Chondrocyte (in vitro differentiated cells): ENCODE measurements at places on chromosomes 7 and 10.

GRCh38 chr10:120161111-120161510 lies 268.6 kb downstream of the SEC23IP start:
- no peak for DNase-seq
- no peaks in the 10 kb centered on the region for H3K4me1 ChIP-seq
- no peak overlapping the region for H3K27ac ChIP-seq
- no peaks in the 10 kb centered on the region for H3K36me3 ChIP-seq
- H3K4me3 ChIP-seq, result no peak overlapping the region

DNA sequence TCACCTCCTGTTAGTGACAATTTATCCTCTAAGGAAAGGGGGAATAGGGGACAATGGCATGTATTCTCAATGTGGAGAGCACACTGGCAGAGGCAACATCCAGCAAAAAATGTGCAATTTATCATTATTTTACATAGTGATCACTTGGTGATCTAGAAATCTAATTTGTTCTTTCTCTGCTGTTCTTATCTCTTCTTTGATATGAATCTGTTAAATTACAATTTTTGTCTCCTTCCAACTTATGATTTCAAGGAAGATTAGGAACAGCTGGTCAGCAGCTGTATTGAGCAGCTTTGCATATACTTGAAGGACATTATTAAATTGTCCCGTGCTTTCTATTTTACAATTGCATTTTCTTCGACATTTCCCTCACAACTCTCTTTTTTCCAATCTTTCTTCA lies 213.1 kb downstream of the MAGI2 start:
- no peaks in the 10 kb centered on the region for H3K36me3 ChIP-seq
- H3K27ac ChIP-seq, result no peak overlapping the region
- peaks cover 10% of the 10 kb centered on the region for H3K4me1 ChIP-seq
- no peak for DNase-seq
- H3K27me3 ChIP-seq, result peaks cover 4% of the 10 kb centered on the region

DNA sequence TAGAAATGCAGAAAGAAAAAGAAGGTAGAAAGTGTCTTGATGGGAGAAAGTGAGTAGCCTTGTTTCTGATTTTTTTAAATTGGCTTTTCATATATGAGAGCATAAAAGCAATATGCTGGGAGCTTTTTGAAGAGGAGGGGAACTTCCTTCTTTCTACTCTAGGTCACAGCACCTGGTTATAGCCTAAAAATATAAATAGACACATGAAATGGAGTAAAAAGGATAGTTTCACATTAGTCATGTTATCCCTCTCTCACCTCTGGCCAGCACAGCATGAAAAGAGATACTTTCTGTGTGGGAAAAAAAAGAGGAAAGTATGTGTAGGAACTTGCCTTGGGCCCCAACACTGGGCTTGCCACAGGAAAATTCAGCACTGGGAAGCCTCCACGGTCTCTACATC lies 292.2 kb upstream of the ZWINT start:
- H3K4me1 ChIP-seq, result no peaks in the 10 kb centered on the region
- no peaks in the 10 kb centered on the region for H3K27me3 ChIP-seq
- H3K4me3 ChIP-seq, result no peak overlapping the region
- H3K36me3 ChIP-seq, result peaks cover 2% of the 10 kb centered on the region
- DNase-seq, result no peak

- H3K4me3 ChIP-seq, result no peak overlapping the region
- peaks cover 51% of the 10 kb centered on the region for H3K27me3 ChIP-seq
- DNase-seq, result no peak
- no peak overlapping the region for H3K27ac ChIP-seq
- no peaks in the 10 kb centered on the region for H3K36me3 ChIP-seq
Observed at GRCh38 chr10:125294109-125294508, 133.7 kb upstream of the CTBP2 start.

- H3K36me3 ChIP-seq, result no peaks in the 10 kb centered on the region
- no peak overlapping the region for H3K27ac ChIP-seq
- no peaks in the 10 kb centered on the region for H3K27me3 ChIP-seq
- H3K4me1 ChIP-seq, result no peaks in the 10 kb centered on the region
Observed at GRCh38 chr7:130473876-130474275, 18.0 kb upstream of the MEST start.

- no peak for DNase-seq
- no peaks in the 10 kb centered on the region for H3K27me3 ChIP-seq
- H3K4me3 ChIP-seq, result peak overlapping the region; percentile 89
- H3K36me3 ChIP-seq, result no peaks in the 10 kb centered on the region
- peaks cover 8% of the 10 kb centered on the region for H3K4me1 ChIP-seq
Observed at GRCh38 chr7:39414224-39415035, 151.8 kb upstream of the YAE1 start.

DNA sequence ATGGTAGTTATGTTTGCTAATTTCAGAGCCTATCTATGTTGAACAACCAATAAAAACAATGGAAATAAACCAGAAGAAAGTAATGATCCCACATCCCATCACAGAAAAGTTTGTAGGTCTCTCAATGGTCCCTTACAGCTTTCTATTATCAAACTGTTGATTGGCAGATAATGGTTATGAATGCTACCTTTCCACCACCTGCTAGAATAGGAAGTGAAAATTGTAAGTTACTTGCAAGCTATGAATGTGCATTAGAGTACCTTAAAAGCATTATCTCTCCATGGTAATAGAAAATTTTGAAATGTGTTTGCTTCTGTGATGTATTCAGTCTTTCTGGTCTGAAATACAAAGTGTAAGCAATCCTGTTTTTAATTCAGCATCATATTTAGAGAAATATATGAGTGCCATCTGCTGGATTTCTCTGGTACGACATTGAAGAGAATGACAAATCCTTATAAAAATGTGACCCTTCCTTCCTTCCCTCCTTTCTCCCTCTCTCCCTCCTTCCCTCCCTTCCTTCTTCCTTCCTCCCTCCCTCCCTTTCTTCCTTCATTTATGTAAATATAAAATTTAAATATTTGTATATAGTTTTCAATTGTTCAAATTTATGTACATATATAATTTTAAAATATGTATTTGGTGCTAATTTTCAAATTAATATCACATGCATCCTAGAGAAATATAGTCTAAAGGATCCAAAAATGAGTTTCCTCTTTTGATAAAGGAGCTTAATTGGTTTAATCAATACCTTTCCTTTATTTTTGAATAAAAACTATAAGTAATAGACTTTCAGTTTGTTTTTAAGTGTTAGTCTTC lies 41.4 kb upstream of the PNLIPRP3 start:
- no peak for DNase-seq
- peaks cover 11% of the 10 kb centered on the region for H3K4me1 ChIP-seq
- H3K36me3 ChIP-seq, result no peaks in the 10 kb centered on the region
- no peak overlapping the region for H3K4me3 ChIP-seq

DNA sequence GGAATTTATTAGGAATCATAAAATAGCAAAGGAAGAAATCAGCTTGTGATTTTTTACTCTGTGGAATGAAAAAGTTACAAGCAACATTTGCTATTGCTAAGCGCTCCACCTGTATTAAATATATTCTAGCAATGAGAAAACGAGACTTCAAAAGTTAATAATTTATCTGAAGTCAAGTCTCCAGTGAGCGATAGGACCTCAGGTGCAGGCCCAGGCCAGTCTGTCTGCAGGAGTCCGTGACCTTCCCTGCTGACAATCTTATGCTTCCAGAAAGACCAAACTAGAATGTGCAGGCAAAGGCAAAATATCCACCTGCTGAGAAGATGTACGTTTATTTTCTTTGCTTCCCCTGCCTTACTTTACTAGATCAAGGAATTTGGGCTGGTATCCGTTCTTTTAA lies 22.7 kb downstream of the MRC1 start:
- H3K36me3 ChIP-seq, result peaks cover 1% of the 10 kb centered on the region
- H3K4me3 ChIP-seq, result no peak overlapping the region
- peaks cover 13% of the 10 kb centered on the region for H3K4me1 ChIP-seq
